Hypothalamus (tissue), 51 donors: ENCODE measurements at places on chromosomes 12 and 14.

- no peak for DNase-seq
These were observed 659 bp upstream of the FOXJ2 start for GRCh38 chr12:8031872-8032241.

GRCh38 chr12:106072751-106073150, 66.0 kb downstream of the NUAK1 start:
- no peak for DNase-seq

- DNase-seq = no peak
These were observed 274.2 kb downstream of the ETNK1 start for GRCh38 chr12:22899184-22899583.

GRCh38 chr14:23008831-23009230, 1.1 kb downstream of the C14orf93 start:
- no peak for DNase-seq

DNA sequence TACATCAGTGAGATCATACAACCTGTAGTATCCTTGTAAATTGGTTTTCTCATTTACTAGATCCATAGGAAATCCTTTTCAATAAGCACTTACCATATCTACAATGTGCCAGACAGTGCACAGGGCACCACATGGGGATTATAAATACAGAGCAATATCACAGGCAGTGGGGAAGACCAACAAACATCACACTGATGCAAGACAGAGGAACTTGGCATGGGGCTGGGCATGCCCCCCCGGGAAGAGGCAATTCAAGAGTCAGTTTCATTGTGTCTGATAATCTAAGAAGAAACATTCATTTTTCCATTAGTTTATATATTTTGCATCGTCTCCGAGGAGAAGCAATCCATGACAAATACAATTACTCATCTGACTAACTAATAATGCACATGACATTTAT, 16.2 kb downstream of the NT5DC3 start:
- no peak for DNase-seq

DNA sequence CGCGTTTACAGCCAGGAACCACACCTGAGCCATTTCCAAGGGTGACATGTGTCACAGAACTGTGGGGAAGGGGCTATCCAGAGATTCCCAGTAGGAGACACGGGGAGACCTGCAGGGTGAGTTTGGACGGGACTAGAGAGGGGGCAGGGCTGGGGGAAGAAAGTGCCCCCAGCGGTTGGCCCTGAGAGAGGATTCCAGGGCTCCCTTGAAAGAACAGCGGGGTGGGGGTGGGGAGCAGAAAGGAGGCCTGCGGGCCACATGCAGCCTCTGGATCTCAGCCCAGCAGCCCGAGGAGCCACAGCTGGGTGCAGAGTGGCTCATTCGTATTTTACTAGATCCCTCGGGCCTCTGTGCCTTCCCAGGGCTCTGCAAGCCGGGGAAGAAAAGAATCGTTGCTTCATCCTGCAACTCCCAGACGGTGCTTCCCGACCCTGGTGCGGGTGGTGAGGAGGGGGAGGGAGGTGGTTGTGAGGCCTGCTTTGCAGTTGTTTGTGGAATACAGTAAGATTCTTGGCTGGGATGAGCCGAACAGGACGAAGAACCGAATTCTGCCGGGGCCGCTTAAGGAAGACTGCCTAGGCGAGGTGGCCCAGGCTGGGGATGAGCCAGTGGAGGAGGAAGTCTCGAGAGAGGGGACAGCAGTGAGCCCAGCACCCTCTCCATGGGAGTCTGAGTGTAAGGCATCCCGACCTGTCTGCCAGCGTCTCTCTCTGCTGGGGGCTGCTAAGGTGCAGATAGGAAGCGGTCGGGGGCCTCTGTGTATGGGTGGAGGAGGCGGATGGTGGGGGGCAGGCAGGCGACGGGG, 36.1 kb upstream of the ANKRD9 start:
- no peak for DNase-seq

DNA sequence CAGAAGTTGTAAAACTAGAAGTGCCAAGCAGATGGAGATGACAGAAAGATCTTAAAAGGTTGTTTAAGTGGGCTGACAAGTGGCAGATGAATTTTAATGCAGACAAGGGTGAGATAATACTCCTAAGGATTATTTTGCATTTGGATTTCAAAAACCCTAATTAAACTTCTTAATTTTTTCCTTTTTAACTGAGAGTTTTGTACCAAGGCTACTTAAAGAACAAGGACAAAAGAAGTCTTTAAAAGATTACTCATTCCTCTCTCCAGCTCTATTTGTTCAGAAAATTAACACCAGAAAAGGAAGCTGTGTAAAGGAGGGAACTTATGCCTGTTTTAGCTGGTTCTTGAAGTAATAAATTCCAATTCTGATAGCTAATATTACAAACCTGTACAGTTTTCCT, 275.4 kb downstream of the ETNK1 start:
- DNase-seq = no peak

DNA sequence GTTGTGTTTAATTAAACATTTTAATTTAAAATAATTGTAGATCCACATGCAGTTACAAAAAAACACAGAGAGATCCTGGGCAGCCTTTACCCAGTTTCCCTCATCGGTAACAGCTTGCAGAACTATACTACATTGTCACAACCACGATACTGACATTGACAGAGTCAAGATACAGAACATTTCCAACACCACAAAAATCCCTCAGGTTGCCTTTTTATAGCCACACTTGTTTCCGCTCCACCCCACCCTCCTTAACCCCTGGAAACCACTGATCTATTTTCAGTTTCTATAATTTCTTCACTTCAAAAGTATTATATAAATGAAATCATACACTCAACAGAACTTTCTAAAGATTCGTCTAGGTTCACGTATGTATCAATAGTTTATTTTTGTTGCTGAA, 458.8 kb upstream of the SOX5 start:
- no peak for DNase-seq

DNA sequence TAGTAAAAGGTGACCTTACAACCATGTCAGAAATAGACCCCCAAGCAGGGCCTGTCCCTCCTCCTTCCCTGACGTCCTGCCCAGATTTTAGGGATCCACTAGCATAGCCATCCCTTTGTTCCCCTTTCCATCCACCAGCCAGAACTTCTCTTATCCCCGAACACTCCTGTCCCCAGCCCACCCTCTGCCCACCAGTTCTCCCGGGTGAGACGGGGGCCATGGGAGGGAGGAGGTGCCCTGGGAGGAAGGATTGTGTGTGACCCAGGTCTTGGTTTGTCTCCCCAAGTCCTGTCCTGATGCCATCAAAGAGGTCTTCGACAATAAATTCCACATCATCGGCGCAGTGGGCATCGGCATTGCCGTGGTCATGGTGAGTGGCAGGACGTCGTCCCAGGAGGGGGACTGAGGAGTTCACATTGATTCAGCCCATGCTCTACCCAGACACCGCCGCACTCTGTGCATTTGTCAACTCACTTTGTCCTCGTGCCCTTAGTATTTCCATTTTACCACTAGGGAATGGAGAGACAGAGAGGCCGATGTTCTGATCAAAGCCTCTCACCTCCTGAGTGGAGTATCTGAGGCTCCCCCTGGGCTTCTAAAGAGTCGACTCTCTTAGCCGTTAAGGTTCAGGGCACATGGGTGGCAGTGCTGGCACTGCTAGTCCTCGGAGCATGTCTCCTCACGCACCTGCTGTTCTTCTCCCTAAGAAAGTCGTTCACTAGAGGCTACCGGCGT, 35.9 kb downstream of the CD9 start:
- DNase-seq = no peak

GRCh38 chr14:33376510-33376909, 437.8 kb downstream of the NPAS3 start:
- no peak for DNase-seq

DNA sequence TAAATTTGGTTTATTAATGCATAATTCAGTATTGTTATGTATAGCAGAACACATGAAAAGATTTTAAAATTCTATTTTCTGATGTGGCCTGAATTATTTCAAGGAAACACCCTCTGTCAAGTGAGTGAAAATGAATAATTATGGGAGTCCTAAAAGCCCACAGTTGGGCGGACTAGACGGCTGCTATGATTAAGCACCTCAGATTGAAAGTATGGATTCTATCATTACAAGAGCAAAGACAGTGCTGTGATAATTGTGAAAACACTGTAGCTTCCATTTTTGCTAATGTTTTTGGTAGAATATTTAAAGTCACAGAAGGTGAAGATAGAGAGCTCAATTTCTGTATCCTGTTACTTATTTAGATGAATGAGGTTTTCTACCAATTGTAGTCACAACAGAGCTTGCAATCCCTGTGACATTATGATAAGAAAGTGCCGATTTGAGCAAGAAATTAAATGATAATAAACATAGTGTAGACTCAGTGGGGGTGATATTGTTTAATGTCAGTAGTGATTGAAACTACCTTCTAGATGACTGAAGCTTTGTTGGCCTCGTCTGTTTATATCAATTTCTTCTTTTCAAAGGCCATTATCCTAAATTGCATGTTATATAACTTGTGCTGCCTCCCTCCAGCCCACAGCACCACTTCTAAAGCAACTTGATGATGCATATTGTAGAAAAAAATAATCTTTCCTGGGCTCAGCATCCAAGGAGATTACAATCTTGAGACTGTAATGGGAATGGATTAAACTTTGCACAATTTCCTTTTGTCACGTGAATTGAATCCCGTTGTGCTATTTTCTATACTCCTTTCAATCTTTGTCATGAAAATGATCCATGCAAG, 359.8 kb downstream of the BTG1 start:
- DNase-seq = no peak

DNA sequence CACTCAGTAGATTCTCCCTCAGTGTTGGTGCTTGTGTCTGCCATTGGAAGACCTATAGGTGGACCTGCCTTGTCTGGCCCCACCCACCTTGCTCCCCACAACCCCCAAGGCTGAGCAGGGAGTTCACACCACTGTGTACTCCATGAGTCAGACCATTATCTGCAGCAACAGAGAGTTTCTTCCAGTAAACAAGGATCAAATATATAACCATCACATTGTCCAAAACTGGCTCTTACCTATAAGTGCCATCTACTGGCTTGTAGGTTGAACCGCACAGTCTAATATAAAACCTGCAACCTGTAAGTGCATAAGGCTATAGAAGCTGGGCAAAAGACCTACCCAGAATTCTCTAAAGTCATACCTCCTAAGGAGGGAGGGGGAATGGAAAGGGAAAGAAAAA, 7.9 kb downstream of the TAS2R13 start:
- no peak for DNase-seq

GRCh38 chr12:122318607-122319605, 52.6 kb upstream of the VPS33A start:
- DNase-seq = no peak

DNA sequence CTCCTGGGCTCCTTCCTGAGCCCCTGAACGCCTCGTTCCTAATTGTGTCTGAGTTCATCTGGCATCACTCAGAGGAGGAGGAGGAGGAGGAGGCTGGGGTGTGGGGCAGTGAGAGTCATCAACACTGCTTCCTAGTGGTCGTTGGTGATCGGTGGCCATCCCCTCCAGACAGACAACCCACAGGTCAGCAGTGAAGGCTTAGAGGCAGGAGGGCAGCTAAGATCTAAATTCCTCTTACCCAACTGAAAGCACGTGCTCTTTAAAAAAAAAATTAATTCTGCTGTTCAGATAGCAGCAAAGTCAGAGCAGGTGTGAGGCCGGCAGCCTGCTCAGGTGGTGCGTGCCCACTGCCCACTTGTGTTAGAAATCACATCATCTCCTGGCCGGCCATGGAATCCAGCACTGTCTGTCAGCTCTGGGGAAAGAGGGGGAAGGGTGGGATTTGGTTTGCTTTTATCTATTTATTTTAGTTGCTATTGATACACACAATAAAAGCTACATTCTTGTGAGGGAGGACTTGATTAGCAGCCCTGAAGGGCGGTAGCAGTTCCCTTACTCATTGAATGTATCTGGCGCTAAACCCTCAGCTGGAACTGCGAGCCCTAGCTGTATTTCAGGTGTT, 46.6 kb downstream of the PPP2R5C start:
- no peak for DNase-seq

DNA sequence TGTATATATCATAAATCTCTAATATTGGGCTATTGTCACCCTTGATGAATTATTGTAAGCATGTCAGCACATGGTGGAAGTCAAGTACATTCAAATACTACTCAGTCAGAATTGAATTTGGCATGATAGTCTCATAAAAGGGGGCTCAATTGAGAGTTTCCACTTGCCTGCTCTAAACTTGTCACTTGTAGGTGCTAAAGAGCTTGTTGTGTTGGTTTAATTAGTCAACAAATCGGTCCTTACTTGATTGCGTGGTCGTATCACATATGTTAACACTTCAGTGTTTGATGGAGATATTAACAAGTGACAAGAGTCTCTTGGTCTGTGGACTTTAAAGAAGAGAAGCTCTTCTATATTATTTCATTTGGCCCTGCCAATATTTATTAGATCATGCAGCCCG, 81.1 kb downstream of the NKX2-1 start:
- no peak for DNase-seq

DNA sequence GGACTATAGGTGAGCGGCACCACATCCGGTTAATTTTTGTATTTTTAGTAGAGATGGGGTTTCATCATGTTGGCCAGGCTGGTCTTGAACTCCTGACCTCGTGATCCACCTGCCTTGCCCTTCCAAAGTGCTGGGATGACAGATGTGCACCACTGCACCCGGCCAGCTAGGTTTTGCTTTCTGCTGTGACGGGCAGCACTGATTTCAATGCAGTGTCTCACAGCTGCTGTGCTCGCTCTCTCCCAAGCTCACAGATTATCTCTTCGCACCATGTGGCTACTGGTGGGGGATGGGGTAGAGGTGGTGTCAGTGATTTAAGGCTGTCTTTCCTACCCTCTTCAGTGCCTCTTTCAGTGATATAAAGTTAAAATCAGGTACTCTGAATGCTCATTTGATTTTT, 909.1 kb downstream of the TRHDE start:
- no peak for DNase-seq

- DNase-seq = no peak
These were observed 314.1 kb downstream of the TMEM121 start for GRCh38 chr14:105840266-105841021.

GRCh38 chr12:92546635-92547348, 156.0 kb upstream of the PLEKHG7 start:
- no peak for DNase-seq

GRCh38 chr12:120263748-120264085, 1.8 kb downstream of the PXN start:
- no peak for DNase-seq

GRCh38 chr14:35352274-35353233, 52.0 kb downstream of the NFKBIA start:
- no peak for DNase-seq

GRCh38 chr14:99145307-99145706, 126.7 kb downstream of the BCL11B start:
- DNase-seq = no peak

DNA sequence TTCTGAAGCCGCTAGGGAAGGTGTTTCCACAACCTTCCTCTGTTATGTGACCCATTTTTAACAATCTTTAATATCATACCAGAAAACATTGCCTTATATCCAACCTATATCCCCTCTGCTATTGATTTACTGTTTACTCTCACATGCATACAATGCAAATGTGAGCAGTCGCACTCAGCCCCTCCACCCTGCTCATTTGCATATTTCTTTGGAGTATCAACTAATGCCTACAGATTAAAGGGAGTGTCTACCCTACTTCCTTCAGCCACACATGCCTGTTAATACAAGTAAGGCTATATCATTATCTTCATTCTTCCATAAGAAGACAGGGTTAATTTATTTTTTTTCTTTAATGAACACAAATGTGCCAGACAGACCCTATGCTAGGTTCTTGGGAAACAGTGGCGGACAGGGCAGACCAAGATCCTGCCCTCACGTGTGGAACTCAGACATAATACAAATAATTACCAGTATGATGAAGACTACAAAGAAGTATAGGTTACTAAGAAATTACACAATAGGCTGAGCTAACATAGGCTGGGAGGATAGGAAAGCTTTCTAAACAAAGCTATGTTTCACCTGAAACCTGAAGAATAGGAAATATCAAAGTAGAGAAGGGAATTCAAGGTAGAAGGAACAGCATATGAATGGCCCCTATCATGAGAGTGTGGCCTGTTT, 107.3 kb upstream of the MDM1 start:
- DNase-seq = no peak
